ENCODE measurements at places on chromosomes 5 and 9.
A peak's percentile ranks its signal among the peaks of the same experiment; 100 is the strongest.

GRCh38 chr5:108259306-108259705, 122.6 kb downstream of the FBXL17 start:
- peak; percentile 19 for DNase-seq

- peak; percentile 79 for DNase-seq
These were observed 17.5 kb upstream of the NREP start for GRCh38 chr5:111774525-111774924.

- peak; percentile 100 for DNase-seq
These were observed 20.2 kb downstream of the SLC22A5 start for GRCh38 chr5:132389585-132390286.

GRCh38 chr9:127561491-127562278, 50.4 kb upstream of the STXBP1 start:
- DNase-seq: peak; percentile 99

GRCh38 chr5:179276838-179277395, 68.3 kb downstream of the ADAMTS2 start:
- no peak for DNase-seq

DNA sequence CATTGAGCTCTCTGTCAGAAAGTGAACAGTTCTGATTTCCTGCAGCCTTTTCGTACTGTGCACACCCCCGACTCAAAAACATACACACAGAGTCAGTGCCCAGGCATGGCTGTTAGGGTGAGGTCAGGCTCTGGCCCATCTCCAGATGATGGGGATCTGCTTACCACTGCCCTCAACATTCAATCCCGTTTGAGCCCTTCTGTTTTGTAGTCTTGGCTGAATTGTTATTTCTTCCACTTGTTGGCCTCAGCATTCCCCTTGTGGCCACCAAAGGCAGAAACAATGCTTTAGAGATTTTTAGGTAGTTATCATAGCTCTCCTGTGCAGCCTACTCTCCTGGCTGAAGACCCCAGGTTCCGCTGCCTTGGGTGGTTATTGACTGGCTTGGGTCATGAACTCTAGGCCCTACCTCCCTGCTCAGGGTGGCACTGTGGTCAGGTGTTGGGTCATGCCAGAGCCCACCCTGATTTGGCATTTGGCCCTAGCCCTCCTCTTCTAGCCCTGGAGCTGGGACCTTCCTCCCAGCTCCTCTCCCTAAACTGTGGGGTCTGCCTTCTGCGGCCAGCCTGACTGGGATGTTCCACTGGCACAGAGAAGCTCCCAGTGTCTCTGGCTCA, 7.8 kb upstream of the MYOZ3 start:
- peak; percentile 63 for DNase-seq
